Parietal lobe (tissue), 2 donors: ENCODE measurements at places on chromosomes 3 and 15. TPM values are rescaled to one million over a fixed set of nuclear protein-coding genes. Genes with fewer than 3 reads are reported as not detected.

CAMKV gene
- total RNA-seq: 283 TPM

PARP15 gene
- total RNA-seq: under 0.01 TPM

RTP1 gene
- total RNA-seq: 0.31 TPM

XIRP1 gene
- not detected for total RNA-seq

SYNPR gene
- total RNA-seq: 45.7 TPM

MAGEL2 gene
- total RNA-seq: 1.9 TPM

HRG gene
- total RNA-seq: not detected

AADAC gene
- total RNA-seq: not detected

CHDH gene
- 1.3 TPM for total RNA-seq

RYR3 gene
- total RNA-seq: 48.8 TPM

P2RY1 gene
- 8.8 TPM for total RNA-seq

CTNNB1 gene
- 701 TPM for total RNA-seq

MNS1 gene
- 2.8 TPM for total RNA-seq

SLC2A2 gene
- not detected for total RNA-seq

CFAP92 gene
- 1.6 TPM for total RNA-seq

ZNF621 gene
- total RNA-seq: 22.2 TPM

MINAR1 gene
- total RNA-seq: 4.4 TPM

GRK7 gene
- total RNA-seq: 0.31 TPM

PRRT3 gene
- total RNA-seq: 4.1 TPM

PCBP4 gene
- 72.9 TPM for total RNA-seq

PPP2R3A gene
- 44.8 TPM for total RNA-seq

OR5K1 gene
- not detected for total RNA-seq

IL17RE gene
- 0.31 TPM for total RNA-seq
